Hepatocyte (in vitro differentiated cells): ENCODE measurements at places on chromosomes 16 and 17. TPM values are rescaled to one million over a fixed set of nuclear protein-coding genes. Genes with fewer than 3 reads are reported as not detected.

GRCh38 chr17:32943647-32944191, 15.8 kb downstream of the TMEM98 start:
- peak; percentile 80 for DNase-seq

DNA sequence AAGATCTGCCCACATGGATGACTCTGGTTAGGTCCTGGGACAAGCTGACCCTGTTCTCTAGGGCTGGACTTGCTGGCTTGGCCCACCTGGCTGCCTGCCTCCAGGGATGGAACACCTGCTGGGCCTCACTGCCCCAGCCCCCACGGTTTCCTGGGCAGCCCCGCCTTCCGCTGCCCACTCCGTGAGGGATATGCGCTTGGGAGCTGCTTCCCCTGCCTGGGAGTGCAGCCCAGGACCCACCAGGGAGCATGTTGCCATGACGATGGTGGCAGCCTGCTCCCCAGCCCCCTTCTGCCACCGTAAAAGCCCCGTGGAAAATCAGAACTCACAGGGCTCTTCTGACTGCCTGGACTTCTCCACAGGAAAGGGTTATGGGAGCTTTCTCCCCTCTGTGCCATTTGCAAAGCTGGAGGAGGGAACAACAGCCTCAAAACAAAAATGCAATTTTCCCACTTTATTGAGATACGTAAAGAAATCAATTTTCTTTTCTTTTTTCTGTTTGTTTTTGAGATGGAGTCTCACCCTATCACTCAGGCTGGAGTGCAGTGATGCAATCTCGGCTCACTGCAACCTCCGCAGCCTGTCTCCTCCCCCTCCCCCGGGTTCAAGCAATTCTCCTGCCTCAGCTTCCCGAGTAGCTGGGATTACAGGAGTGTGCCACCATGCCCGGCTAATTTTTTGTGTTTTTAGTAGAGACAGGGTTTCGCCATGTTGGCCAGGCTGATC, 18.0 kb upstream of the GAS7 start:
- DNase-seq: no peak

DNA sequence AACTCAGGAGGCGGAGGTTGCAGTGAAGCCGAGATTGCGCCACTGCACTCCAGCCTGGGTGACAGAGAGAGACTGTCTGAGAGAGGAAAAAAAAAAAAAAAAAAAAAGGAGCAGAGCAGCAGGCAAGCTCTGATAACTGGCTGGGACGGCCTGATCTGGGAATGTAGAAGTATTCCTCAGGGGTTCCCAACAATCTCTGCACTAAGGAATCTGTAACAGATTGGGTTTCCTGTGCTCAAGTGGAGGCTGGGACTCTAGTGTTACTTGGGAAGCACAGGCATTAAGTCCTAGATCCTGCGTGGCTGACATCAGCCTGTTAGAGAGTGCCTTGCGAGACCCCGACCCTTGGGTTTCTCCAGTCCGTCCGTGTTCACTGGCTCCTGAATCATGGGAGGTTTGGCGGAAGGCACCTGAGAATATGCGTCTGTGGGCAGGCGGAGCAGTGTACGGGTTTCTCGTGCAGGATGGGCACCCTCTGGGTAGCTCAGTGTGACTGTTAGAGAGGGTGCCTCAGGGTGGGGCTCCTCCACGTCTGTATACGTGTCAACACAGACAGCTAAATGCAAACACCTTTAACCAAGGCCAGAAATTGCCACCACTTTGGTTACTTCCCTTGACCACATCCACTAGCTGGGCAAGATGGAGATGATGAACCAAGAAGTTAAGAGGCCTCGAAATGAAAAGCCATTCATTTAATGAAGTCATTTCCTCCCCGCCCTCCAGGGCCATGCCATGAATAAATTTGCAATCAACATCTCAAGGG, 174.9 kb upstream of the RPL38 start:
- DNase-seq: no peak

DNA sequence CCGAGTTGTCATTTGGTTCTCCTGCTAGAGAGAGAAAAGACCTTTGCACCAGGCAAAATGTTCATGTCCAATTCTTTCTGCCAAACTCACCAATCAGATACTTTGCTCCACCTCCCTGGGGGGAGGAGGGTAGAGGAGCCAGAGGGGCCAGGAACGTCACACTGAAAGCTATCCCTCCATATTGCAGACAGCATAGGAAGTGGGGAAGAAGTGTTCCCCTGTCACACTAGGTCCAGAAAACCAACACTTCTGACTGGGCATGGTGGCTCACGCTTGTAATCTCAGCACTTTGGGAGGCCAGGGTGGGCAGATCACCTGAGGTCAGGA, 9.5 kb downstream of the HSD17B2 start:
- DNase-seq: no peak

GRCh38 chr17:37792787-37793186, 47.9 kb upstream of the HNF1B start:
- DNase-seq: no peak

- no peak for DNase-seq
These were observed 631 bp downstream of the EVI2A start for GRCh38 chr17:31320791-31321190.

DNA sequence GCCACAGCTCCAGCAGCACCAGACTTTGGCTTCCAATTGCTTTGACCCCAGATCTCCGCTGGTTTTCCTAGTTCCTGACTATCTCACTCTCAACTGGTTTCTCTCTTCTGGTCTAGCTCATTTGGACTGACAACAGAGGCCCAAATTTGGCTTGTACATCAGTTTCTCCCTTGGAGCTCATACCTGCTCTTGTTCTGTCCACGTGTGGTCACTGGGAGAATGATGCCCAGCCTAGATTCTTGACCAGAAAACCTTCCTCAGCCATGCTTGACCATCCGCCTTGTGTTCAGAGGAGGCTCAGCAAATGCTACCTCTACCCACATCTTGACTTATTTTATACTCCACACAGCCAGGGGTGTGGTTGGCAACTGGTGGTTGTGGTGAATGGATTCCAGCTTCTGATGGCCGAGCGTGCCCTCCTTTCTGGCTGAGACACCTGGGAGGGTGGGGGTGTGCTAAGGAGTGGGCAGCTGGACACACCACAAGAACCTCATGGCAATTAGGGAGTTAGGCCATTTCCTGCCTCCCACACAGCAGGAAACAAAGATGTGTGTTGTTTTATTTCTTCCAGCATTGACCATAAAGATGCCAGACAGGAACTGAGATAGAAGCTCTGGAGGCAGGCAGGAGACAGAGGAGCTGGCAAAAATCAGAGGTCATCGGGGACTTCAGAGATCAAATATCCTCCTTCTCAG, 93.8 kb upstream of the FAM20A start:
- no peak for DNase-seq

DNA sequence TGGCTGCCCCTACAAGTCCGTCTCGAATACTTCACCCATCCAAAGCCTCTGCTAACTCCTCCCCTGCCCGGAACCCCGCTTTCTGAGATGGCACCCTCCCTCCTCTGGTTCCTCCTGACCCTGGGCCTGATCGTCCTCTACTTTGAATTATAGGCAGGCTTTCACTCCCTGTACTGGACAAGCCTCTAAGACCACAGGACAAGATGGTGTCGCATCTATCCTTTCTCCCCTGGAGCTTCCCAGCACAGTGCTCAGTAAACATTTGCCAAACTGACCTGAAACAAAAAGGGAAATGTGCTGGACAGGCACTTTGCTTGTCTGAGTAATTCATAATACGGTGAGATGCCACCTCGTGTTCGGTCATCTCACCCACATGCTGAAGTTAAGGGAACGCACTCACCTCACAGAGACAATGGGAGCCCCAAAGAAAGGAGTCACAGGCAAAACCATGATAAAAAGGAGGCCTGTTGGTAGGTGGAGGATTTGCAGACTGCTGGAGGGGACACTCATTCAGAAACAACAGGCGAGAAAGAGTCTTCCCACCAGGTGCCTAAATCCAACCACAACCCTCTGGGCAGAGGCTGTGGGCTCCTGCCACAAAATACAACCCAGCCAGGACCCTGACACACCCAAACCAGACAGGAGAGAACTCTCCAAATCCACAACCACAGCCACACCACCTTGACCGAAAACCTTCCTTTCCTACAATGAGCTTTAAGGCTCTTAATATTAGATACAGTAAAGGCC, 28.2 kb downstream of the SNN start:
- no peak for DNase-seq

- DNase-seq: no peak
These were observed 359.6 kb downstream of the SNX29 start for GRCh38 chr16:12336141-12336540.

DNA sequence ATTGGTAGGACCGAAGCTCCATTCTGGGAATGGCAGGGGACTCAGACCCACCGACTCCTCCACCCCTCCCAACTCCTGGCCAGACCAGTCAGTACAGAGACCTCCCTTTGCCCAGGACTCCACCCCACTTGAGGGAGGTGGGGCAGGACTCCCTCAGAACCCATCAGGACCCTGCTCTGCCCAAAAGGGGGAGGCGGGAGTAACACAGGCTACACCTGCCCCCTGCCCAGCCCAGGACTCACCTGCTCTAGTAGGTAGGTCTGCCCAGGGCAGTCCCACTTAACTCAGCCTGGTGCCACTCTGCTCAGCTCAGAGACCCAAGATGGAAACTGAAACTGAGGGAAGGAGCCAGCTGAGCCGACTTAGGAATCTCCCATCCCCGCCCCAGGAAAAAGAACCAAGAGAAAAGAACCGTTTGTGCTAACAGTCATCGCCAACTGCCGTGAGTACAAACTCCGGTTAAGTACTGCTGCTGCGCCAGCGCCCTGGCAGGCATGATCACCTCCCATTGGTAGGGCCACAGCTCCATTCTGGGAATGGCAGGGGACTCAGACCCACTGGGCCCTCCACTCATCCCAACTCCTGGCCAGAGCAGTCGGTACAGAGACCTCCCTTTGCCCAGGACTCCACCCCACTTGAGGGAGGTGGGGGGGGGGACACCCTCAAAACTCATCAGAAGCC, 503 bp downstream of the DHX58 start:
- no peak for DNase-seq

DNA sequence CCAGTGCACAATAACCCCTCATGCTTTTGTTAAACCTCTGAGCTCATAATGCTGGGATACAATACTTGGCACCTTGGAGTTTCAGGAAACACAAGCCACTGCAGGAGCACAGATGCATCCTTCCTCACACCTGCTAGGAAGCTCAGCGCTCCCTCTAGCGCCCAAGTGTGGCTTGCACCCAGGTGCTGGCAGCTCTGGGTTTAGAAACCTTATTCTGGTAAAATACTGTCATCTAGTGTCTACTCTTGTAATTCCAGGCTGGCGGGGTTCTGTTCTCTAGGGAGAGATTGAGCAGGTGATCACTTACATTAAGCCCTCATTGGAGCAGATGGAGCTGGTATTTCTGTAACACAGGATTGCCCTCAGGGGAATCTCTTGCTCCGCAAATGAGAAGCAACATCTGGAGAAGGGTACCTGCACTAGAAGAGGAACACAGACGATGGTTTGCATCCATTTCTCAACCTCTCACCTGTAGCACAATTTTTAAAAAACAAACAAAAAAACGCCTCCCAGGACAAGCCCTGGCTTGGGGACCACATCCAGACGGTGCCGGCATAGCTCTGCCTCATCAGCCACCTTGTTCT, 1.5 kb downstream of the CCL1 start:
- DNase-seq: peak; percentile 95

- DNase-seq: no peak
These were observed 115.1 kb downstream of the HIC1 start for GRCh38 chr17:2170023-2170422.

DNA sequence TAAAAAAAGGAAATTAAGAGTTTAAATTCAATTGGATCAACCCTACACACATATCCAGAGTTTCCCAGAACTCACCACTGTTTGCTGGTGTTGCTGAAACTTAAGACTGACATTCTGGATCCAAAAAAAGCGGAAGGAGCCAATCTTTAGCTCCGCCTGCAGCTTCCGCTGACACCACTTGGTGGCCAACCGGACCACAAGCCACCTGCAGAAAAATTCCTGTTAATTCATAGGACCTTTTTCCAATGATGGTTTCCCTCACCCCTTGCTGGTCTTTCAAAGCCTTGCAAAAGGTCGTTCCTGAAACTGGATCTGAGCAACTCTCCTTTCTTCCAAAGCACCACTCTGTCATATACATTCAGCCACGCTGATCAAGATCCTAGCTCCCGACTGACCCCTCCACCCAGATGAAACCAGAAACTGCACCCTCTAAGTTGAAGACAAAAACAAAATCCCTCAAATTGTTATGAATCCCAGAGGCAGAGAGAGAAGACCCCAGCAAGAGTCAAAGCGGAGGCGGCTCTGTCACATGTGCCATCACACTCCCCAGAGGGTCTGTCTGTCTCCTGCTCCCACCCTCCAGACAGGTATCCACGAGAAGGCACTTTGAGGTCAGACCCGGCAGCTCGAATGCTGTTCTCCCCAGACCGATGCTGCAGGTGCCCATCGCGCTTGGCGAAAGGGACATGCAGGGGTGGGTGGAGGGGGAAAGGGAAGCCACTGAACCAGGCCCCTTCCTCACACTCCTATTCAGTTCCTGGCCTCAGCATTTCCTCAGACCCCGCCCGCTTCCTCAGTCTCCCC, 773 bp downstream of the BLTP2 start:
- DNase-seq: peak; percentile 77

- peak; percentile 66 for DNase-seq
These were observed 975 bp downstream of the CHD9 start for GRCh38 chr16:53055541-53056391.

GRCh38 chr17:50110591-50111349, 15.6 kb downstream of the PDK2 start:
- DNase-seq: no peak

- DNase-seq: no peak
These were observed 72.0 kb downstream of the STXBP4 start for GRCh38 chr17:55040611-55041010.

- DNase-seq: no peak
These were observed 755.4 kb downstream of the KCNJ2 start for GRCh38 chr17:70924776-70925175.

GRCh38 chr17:64709481-64709880, 47.4 kb upstream of the SMURF2 start:
- DNase-seq: no peak

Gene KRTAP16-1
- not detected in 2 replicates for total RNA-seq

Gene TOX3
- 9.4 and 11.8 TPM in 2 replicates for total RNA-seq

Gene LRRC75A
- 15.0 and 18.0 TPM in 2 replicates for total RNA-seq

Gene IL21R
- 0.10 and 0.16 TPM in 2 replicates for total RNA-seq

Gene PITPNM3
- total RNA-seq: 1.5 and 1.6 TPM in 2 replicates

Gene HBQ1
- total RNA-seq: not detected in 2 replicates

Gene TBC1D3B
- total RNA-seq: 2.0 TPM in 1 of 2 replicates, not detected in the other

Gene ORC6
- 13.8 and 15.4 TPM in 2 replicates for total RNA-seq

Gene RAB11FIP4
- 35.6 and 36.7 TPM in 2 replicates for total RNA-seq

Gene PPP1R27
- total RNA-seq: not detected in 2 replicates

Gene GLIS2
- 3.6 TPM in 2 replicates for total RNA-seq

Gene FNDC8
- not detected in 2 replicates for total RNA-seq

Gene RNF112
- 5.4 and 7.8 TPM in 2 replicates for total RNA-seq

Gene NAE1
- 68.5 and 72.6 TPM in 2 replicates for total RNA-seq
